ENCODE measurements at places on chromosomes 3 and 15.

- no peak for DNase-seq
Observed at GRCh38 chr3:187212196-187212545, 14.9 kb downstream of the RTP1 start.

DNA sequence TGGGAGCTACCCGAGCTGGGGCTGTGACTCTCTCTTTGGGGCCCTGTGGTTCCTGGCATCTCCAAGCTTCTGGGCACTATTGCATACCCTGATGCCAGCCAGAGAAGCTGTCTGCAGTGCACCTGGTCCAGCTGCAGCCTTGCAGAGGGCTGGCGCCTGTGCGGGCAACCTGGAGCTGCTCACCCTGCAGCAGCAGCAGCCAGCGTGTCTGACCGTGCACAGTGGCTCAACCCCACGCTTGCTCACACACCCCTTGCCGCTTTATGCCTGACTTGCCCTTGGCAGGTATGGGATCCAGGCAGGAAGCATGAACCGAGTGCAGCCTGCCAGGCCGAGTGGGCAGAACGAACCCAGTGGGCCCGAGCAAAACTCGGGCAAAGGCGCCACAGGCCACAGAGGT lies 69.9 kb downstream of the GLB1 start:
- no peak for DNase-seq

DNA sequence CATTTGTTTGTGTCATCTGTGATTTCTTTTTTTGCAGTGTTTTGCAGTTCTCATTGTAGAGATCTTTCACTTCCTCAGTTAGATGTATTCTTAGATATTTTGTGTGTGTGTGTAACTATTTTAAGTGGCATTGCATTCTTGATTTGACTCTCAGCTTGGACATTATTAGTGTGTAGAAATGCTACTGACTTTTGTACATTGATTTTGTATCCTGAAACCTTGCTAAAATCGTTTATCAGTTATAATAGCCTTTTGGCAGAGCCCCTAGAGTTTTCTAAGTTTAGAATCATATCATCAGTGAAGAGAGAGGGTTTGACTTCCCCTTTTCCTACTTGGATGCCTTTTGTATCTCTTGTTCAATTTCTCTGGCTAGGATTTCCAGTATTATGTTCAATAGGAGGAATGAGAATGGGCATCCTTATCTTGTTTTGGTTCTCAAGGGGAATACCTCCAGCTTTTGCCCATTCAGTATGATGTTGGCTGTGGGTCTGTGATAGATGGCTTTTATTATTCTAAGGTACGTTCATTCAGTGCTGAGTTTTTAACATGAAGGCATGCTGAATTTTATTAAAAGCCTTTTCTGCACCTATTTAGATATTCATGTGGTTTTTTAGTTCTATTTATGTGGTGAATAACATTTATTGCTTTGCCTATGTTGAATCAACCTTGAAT lies 211.7 kb downstream of the MBNL1 start:
- DNase-seq: no peak

GRCh38 chr3:55198554-55198953 lies 270.7 kb upstream of the LRTM1 start:
- no peak for DNase-seq

GRCh38 chr3:74409066-74409465 lies 205.4 kb downstream of the CNTN3 start:
- no peak for DNase-seq

DNA sequence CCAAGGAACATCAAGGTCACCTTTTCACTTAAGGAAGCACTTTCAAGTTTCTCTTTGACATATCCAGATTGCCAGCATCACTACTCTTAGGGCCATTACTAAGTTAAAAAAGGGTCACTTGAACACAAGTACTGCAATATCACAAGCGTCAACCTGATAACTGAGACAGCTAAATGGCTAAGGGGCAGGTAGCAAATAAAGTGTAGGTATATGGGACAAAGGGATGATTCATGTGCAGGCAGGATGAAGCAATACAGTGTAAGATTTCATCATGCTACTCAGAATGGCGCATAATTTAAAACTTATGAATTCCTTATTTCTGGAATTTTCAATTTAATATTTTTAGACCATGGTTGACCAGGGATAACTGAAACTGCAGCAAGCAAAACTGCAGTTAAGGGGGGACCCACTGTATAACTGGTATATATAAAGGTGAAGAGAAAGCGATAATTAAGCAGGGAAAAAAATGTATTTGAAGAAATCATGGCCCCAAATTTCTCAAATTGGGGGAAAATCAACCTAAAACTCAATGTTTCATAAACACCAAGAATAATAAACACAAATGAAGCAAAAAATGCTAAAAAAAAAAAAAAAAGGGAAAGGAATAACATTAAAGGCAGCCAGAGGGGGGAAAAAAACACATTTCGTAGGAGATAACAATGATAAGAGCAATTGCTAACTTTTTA lies 13.1 kb downstream of the CCR1 start:
- DNase-seq: no peak

GRCh38 chr15:77507911-77508310 lies 87.2 kb downstream of the HMG20A start:
- DNase-seq: no peak

- DNase-seq: no peak
Observed at GRCh38 chr3:94417963-94418455, 355.1 kb downstream of the NSUN3 start.

DNA sequence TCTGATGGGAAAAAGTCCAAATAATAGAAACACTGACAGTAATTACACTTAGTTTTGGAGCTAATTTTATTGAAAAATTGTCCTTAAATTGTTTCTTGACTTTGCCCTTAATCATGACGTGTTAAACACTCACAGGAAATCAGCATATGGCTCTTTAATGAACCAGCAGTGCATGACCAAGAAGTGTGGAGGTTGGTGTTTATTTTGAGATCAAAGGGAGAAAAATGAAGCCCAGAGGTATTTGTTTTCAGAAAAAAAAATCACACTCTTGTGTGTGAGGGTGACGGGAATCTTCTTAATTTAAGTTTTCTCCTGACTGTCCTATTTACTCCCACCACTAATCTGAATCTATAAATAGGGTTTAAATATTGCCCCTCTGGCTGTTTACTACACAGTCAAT lies 28.8 kb upstream of the SYNM start:
- DNase-seq: no peak

GRCh38 chr15:83207009-83207659 lies 489 bp downstream of the HDGFL3 start:
- DNase-seq: peak; percentile 41

- no peak for DNase-seq
Observed at GRCh38 chr3:120497336-120497735, 46.5 kb upstream of the FSTL1 start.

- no peak for DNase-seq
Observed at GRCh38 chr3:56624725-56625124, 58.3 kb downstream of the TASOR start.

Measured in H9 (cell line).